ENCODE measurements at places on chromosomes 7 and 10. TPM values are rescaled to one million over a fixed set of nuclear protein-coding genes. Genes with fewer than 3 reads are reported as not detected.

The IRF5 gene
- 20.2 TPM for total RNA-seq

- DNase-seq: no peak
Measured at GRCh38 chr7:133614251-133614650, 361.4 kb downstream of the EXOC4 start.

The ACBD7 gene
- total RNA-seq: 0.48 TPM

The IFIT1B gene
- not detected for total RNA-seq

The ZNF680 gene
- 8.9 TPM for total RNA-seq

Data from natural killer cell (primary cell).